Endothelial cell (in vitro differentiated cells): ENCODE measurements at places on chromosomes 5 and 9.

DNA sequence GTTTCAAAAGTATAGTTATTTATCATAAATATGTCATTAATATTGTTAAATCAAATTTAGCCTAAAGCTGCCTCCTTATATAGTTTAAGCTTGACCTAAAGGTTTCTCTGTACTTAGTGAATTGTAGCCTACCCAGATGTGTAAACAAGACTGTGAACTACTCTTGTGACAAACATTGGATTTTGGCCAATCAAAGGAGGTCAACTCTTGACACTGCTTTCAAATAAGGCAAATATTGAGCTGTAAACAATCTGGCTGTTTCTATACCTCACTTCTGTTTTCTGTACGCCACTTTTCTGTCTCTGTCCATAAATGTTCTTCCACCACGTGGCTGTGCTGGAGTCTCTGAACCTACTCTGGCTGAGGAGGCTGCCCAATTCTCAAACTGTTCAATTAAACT is 51.2 kb downstream of the FXN start:
- DNase-seq, result no peak

- no peak for DNase-seq
Observed at GRCh38 chr5:2293906-2294305, 411.2 kb upstream of the IRX4 start.

GRCh38 chr9:2317591-2317990 is 302.4 kb downstream of the SMARCA2 start:
- DNase-seq, result no peak

- no peak for DNase-seq
Observed at GRCh38 chr5:153670101-153670500, 179.6 kb downstream of the GRIA1 start.

DNA sequence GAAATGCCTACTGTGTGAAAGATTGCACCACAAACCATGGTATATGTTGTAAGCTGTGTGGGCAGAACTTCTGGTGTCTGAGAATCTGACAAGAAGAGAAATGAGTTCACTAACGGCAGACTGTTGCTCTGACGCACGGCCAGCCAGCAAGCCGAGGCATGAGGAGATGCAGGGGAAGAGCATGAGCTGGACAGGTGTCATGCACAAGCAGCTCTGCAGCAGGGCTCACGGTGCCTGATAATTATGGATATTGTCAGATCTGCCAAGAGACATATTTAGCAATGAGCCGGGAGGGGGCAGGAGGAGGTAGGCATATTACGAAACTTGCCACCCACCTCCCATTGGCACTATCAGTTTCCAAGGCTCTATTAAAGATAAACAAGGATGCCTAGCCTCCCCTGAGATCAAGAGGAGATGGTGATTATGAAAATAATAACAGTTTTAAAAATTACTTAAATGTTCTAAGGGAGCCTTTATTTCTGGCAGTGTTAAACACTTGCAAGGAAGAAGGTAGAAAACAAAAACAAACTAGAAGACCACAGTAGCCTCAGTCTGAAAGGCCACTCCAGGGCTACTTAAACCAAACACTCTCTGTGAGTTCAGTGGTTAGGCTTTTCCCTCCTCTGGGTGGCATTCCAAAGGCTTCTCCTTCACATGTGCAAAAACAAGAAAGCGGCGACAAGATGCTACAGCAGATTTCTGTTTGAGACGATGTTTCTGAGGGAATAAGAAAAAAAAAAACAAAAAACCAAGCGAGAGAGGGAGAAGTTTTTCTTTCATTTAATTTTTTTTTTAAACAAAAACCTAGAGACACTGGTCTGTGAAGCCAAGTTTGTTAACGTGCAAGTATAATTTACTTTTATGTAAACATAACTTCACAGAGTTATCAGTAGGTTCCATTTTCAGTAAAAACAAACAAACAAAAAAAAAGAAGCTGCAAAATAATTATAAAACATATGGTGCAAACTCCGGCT is 339.5 kb downstream of the BNC2 start:
- no peak for DNase-seq

GRCh38 chr5:17370651-17371050 is 127.4 kb upstream of the TAF11L2 start:
- DNase-seq, result no peak
